ENCODE measurements at places on chromosomes 13 and 19. TPM values are rescaled to one million over a fixed set of nuclear protein-coding genes. Genes with fewer than 3 reads are reported as not detected.

Gene SLC7A10
- not detected for total RNA-seq

Gene KCNN1
- total RNA-seq, result not detected

Gene UPF3A
- 22.8 TPM for total RNA-seq

Gene RNF225
- total RNA-seq, result 0.12 TPM

Gene ITGBL1
- 634 TPM for total RNA-seq

Gene PGLYRP2
- total RNA-seq, result not detected

Gene SRRM5
- not detected for total RNA-seq

Gene LYL1
- 0.87 TPM for total RNA-seq

Gene KLF1
- not detected for total RNA-seq

Gene FBXO17
- 15.3 TPM for total RNA-seq

Gene DNAAF3
- 0.44 TPM for total RNA-seq

Gene PRTN3
- total RNA-seq, result not detected

Gene MEF2B
- total RNA-seq, result not detected

Gene ERICH6B
- total RNA-seq, result not detected

Gene KPTN
- 4.2 TPM for total RNA-seq

Gene CDC34
- 74.1 TPM for total RNA-seq

Gene STRN4
- 53.0 TPM for total RNA-seq

Gene LGALS7B
- total RNA-seq, result not detected

Gene ZFP36
- total RNA-seq, result 2.5 TPM

Gene SOX1
- not detected for total RNA-seq

Gene C13orf46
- total RNA-seq, result 0.68 TPM

Gene BEST2
- not detected for total RNA-seq

Gene MUC16
- total RNA-seq, result not detected

Gene ZNF565
- 5.9 TPM for total RNA-seq

Gene PSMC4
- 91.5 TPM for total RNA-seq

Gene TJP3
- total RNA-seq, result not detected

Gene KIR3DL1
- not detected for total RNA-seq

Gene CGB2
- not detected for total RNA-seq

Gene NLRP7
- total RNA-seq, result not detected

Gene CA11
- 1.1 TPM for total RNA-seq

Gene DMAC2
- 20.0 TPM for total RNA-seq

Gene FFAR2
- total RNA-seq, result not detected

Gene SLITRK5
- total RNA-seq, result not detected

Gene LILRA1
- not detected for total RNA-seq

Gene AMER2
- total RNA-seq, result not detected

Gene ZNF20
- 4.3 TPM for total RNA-seq

Gene SLC8A2
- total RNA-seq, result not detected

Gene GRIK5
- 5.9 TPM for total RNA-seq

Gene STOML3
- not detected for total RNA-seq

Gene LHFPL6
- total RNA-seq, result 87.6 TPM

Gene IGFL3
- total RNA-seq, result not detected

Gene CGB8
- total RNA-seq, result not detected

Gene RGL3
- 3.7 TPM for total RNA-seq

Gene LRRC4B
- total RNA-seq, result under 0.01 TPM

Gene NECTIN2
- 51.3 TPM for total RNA-seq

Gene OR4F17
- total RNA-seq, result not detected

All from aortic smooth muscle cell (primary cell).